AG04450 (cell line): ENCODE measurements at places on chromosomes 1 and 21.

DNA sequence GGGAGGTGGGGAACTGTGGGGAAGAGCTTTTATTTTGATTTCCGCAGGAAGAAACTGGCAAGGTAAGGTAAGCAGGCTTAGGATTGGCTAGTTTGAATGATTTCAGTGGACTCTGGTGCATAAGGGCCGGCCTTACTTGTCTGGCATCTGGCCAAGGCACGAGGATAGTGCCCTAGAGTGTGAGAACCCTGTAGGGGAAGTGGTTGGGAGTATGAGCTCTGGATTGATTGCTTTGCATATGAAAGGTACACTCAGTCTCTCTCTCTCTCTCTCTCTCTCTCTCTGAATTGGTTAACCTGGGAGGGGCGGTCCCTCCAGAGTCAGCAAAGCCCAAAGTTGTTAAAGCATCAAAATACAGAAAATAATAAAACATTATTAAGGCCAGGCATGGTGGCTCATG, 463.0 kb downstream of the SIPA1L2 start:
- no peak for DNase-seq

GRCh38 chr1:47725511-47725991, 271.6 kb downstream of the TRABD2B start:
- no peak for DNase-seq

- DNase-seq = no peak
Measured at GRCh38 chr1:18408656-18409370, 71.9 kb upstream of the KLHDC7A start.

- no peak for DNase-seq
Measured at GRCh38 chr1:110085671-110086070, 15.2 kb upstream of the ALX3 start.

- DNase-seq = no peak
Measured at GRCh38 chr1:117660271-117660965, 54.6 kb downstream of the TENT5C start.

DNA sequence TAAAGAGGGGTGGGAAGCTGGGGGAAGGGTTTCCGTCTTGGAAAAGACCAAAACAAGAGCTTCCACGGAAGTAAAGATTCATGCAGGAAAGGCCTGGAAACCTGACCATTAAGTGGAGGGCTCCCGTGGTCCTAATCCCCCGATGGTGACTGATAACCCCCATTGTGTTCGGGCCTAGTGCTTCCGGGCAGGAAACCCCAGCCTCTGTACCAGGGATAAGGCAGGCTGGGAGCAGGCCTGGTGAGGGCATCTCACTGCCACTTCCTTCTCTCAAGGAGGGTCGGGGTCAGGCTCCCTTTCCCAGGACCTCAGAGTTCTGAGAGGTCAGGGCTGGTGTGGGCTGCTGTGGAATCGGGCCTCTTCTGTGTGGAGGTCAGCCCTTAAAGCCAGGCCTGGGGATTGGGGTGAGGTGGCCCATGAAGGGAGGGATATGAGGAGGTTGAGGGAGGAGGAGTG, 136.9 kb downstream of the CDC7 start:
- no peak for DNase-seq

GRCh38 chr21:28489162-28489561, 503.5 kb downstream of the LTN1 start:
- no peak for DNase-seq

GRCh38 chr1:204931768-204932572, 61.3 kb downstream of the NFASC start:
- no peak for DNase-seq

DNA sequence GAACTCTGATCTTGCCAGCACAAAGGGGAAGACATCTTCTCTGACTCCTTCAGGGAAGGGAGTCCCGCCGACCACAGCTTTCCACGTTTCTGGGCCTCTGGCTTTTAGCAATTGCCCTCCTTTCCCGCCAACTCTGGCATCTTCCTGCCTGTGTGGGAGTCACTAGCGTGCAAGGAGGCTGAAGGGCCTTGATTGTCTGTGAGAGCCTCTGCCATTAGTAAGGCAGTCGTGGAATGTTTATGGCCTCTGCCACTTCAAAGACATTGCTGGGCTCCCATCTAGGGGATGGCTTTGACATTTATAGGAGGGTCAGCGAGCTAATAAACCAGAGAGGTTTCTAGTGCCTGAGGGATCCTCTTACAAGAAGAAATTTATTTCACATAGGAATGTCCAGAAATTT, 14.3 kb upstream of the PROK1 start:
- DNase-seq = no peak

DNA sequence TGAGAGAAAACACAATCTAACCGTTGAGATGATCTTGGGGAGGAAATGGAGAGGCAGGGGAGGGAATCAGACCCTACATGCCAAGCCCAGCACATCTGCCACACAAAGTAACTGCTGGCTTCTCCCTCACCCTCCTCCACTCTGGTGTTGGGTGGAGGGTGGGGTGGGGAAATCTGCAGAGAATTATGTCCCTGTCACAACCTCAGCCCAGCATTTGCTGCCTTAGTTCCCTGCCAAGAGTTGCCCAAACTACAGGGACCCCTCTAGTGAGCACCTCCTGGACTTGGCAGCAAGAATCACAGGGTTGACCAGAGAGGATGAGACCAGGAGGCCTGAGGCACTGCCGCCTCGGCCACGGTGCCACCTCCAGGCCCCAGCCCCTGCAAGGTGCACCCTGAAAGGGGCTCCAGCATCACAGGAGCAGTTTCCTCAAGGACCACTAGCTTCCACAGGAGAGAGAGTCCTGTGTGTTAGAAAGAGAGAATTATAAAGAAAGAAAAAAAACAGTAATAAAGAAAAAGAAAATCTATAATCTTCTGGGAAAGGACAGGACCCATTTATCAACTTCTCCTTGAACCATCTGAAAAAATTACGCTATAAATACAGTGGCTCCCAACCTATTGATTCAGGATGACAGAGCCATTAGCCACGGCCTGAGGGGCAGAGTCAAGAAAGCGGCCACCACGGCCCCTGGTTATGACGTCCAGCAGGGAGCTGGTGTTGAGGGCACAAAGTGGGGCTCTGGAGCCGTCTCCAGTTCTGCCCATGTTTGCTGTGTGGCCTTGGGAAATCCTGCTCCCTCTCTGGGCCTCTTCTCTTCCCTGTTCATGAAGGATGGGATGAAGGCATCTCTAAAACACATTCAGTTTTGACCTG, 451.7 kb downstream of the MATN1 start:
- DNase-seq = no peak

GRCh38 chr1:166884040-166884642, 8.1 kb upstream of the TADA1 start:
- DNase-seq = no peak

DNA sequence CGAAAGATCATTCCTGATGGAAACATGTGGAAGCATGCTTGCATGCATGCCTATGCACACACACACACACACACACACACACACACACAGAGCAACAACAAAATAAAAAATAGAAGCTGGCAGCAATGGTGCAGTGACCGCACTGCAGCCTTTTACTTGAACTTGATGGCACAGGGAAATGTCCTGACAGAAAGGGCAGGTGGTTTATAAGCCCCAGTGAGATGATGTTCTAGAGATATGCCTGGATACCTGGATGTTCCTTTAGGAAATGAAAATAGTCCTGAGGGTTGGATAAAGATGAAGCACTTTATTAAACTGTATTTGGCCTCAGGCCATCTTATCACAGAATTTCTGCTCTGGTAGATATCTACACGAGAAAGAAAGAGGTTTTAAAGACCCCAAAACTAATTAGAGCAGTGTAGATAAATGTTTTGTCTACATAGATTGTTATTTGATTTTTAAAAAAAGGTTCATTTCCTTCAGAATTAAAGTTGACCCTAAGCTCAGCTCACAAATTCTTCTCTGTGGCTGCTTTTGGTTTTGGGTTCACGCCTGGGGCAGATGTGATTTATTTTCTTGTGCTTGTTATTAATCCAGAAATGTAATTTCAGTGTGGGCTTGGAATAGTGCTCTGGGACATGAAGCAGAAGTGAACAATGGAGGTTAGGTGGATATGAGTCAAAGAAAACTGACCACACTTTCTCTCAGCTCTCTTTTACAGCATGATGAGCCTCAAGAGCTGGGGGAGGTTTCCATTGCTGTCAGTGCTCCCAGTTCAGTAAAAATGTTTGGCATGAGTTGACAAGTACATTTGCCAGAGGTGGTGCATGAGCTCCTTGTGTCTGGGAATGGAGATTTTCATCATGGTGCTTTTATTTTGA, 22.9 kb downstream of the ADAM30 start:
- peak; percentile 34 for DNase-seq

- DNase-seq = no peak
Measured at GRCh38 chr1:82517586-82517985, 716.9 kb downstream of the ADGRL2 start.

- no peak for DNase-seq
Measured at GRCh38 chr1:168469690-168470089, 74.1 kb downstream of the XCL2 start.

DNA sequence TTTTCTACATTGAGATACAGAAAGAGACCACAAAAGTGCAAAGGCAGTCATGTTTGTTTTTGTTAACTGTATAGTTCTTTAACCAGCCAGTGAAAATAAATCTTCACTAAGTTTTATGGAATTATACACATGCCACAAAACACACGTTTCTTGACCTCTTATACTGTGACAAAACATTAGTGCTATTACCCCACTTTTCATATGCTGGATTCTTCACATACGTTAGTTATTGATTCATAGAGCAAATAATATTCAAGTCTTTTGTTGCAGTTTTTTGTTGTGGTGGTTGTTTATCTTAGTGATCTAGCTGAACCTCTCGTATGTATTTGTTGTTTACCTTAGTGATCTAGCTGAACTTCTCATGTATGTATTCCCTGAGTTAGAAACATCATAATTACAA, 28.0 kb downstream of the LYPLAL1 start:
- no peak for DNase-seq

- no peak for DNase-seq
Measured at GRCh38 chr1:156458181-156458503, 42.4 kb downstream of the MEF2D start.

- DNase-seq = no peak
Measured at GRCh38 chr21:16004086-16004485, 274.3 kb downstream of the USP25 start.

DNA sequence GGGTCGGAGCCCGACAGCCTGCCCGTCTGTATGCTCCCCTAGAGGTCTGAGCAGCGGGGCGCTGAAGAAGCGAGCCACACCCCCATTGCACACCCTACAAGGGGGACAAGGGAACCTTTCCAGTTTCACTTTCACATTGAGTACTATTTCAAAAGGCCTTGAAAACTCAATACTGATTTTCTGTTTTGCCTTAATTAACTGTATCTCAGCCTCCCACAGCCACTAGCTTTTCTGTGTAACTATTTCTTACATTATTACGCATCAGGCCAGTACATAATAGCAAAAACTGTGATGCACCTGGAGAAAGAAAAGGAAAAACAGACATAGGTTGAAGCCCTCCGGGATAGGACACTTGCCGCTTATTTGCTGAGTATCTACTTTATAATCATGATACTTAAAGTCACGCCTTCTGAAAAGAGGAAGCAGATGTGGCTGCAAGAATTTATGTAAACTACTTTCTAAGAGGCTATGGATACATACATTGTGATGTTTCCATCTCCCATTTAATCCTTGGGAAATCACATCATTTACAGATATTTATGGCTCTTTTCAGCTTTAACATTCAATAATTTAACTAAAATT, 1719.5 kb downstream of the MRPL39 start:
- DNase-seq = no peak

GRCh38 chr1:152817309-152817708, 5.5 kb downstream of the LCE1B start:
- DNase-seq = no peak

DNA sequence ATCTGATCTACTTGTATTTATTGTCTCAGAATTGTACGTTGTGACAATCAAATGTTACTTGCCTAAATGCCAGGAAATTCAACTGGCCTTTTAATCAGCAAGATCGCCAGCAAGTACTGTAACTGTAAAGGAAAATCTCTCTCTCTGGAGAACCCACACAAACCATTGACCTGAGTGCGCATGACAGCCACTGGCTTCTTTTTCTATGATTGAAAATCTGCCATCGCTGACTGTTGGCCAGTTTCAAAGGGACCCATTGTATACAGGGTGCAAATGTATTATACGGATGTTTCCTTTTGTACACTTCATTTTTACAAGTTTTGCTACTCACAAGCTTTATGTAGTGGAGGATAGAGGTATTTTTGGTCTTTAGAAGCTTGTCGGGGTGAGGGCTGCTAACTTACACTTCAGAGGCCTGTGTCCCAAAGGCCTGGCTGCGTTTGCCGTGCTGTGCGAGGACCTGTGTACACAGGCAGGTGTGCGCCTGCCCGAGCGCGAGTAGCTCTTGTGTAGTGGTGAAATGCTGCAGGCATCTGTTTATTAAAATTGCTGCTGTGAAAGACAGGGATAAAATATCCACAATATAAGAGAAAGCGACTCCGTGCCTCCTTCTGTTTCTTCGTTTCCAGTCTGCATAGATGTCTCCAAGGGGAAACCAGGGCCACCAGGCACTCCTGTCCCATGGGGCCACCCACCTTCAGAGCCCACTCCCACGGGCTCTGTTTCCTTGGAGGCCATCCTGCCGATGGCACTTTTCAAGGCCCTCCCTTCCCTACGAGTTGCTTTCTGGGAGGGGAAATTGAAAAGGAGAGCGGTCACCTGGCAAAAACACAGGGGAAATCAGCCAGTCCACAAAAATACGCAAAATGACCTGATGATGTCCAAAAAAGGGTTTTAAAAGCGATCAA, 25.3 kb upstream of the TRAPPC10 start:
- DNase-seq = no peak

DNA sequence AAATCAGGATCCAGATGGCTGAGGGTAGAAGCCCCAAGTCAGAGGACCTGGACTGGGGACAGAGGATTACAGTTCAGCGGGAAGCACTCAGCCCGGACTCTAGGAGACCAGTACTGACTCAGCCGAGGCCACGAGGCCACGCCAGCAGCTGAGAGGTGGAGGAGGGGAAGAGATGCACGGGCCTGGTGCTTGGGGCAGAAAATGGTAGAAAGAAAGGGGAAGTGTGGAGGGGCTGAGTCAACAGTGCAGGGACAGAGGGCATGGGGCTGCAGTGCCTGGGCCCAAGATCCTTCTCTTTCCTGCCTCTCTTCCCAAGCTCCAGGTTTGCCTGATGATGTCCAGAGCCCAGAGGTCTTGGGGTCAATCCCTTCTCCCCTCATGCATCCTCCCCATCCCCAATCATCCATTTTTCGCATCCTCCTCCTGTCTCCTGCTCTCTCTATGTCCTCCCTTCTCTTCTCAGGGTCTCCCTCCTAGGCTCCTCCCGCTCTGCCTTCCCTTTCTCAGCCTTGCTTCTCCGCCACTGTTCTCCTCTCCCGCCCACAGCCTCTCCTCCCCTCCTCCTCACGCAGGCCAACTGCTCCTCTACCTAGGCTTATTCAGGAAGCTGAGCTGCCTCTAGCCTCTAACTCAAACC, 7.7 kb downstream of the ARHGEF2 start:
- no peak for DNase-seq

DNA sequence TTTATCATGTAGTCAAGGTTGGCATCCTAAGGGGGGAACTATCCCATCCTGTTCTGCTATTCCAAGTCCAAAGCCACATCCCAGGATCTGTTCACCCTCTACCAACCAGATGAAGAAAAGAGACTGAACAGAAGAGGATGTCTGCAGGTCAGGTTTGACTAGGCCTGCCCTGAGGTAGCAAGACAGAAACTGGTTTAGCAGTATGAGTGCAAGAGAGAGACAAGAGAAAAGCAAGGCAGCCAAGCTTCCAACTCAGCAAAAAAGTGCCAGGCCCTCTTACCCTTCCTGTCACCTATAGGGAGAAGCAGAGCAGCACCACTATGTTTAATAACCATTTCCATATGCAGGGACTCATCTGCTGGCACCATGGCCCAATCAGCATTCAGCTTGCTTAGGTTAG, 320.8 kb upstream of the DUSP10 start:
- DNase-seq = no peak
